Muscle of leg (tissue), 16 donors: ENCODE measurements at places on chromosomes 1 and 21.

DNA sequence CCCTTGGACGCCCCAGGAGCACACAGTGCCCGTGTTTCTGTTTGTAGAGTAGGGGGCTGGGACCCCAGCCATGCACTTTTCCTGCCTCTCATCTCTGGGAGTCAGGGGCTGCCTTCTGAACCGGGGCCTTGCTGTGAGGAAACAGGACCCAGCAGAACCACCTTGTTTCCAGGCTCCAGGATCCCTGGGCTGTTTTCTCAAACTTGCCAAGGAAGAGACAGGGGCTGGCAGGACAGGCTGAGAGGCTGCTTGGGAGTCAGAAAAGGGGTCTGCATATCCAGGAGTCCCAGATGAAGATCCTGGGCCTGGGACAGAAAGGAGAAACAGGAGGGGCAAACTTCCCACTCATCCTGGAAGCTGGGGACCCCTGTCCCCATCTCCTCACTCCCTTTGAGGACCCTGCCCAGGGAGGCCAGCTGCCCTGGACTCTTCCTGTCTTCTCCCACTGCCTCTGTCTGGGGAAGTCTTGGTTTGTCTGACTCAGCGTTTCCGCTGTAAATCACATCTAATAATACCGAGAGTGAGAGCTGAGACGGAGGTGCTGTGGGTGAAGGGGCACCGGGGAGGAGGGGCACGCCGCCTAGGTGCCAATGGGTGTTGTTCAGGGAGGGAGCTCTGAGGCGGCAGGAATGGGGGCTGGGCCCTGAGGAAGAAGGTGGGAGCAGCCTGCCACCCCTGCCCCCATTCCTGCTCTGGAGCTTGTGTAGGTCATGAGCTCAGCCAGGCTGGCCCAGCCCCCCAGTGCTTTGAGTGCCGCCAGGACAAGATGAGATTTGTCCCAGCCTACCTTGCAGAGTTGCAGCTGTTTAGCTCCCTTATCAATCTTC is 16.7 kb downstream of the POU3F1 start:
- DNase-seq = peak; percentile 82

DNA sequence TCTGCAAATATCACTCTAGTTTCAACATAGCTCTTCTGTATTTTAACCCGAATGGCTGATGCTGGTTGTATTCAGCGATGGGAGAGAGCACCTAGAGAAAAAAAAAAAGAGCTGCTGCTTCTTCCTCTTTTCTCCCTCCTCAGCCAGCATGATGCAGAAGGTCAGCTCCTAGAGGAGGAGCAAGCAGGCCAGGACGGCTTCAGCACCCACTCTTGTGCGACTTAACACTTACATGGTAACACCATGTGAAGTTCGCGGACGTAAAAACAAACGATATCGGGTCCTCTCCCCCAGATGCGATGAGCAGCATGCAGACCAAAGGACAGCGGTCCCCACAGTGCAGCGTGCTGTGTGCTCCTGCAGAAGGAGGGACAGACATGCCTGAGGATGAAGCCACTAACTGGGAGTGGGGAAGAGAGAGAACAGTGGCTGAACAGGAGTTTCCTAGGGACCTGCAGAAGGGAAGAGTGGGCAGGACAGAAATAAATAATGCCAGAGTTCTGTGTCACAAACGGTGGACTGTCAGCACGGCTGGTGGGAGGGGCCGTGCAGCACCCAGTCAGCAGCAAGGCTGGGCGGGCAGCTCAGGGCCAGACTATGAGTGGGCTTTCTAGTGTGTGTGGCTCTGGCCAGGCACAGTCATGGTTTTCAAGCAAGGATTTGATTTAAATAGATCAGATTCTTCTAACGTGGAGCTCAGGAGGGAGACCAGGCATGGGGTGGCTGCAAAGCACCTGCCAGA is 11.4 kb upstream of the B3GALT5 start:
- no peak for DNase-seq

- no peak for DNase-seq
Measured at GRCh38 chr1:2050793-2051682, 827 bp downstream of the PRKCZ start.

- no peak for DNase-seq
Measured at GRCh38 chr1:93114391-93114790, 35.3 kb downstream of the MTF2 start.

DNA sequence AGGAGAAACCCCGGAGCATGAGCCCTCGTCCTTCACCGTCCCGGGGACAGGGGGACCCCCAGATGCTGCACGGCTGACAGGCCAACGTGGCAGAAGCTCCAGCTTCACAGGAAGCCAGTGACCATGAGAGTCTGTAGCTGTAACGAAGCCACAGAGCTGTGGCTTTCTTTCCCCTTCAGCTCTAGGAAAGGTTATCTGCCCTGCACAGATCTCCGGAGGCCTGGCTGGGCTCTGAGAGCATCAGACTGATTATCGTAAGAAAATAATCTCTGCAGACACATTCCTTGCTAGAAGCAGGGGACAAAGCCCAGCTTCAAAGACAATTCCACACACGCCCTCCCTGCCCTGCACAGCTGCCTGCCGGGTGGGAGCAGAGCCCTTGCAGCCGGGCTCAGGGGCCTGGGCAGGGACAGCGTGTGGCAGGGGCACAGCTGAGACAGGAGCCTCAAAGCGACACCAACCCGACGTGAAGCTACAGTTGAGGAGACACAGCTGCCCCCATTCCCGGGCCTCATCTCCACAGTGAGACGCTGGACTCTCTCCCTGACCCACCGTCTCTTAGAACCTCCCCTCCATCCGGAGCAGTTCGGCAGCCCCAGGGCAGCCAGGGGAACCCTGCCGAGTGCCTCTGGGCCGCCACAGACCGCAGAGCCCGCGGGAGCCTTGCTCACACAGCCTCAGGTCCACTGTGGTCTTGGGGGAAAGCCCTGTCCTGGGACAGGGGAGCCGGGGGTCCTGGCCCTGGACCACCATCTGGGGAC is 30.6 kb downstream of the POFUT2 start:
- no peak for DNase-seq

DNA sequence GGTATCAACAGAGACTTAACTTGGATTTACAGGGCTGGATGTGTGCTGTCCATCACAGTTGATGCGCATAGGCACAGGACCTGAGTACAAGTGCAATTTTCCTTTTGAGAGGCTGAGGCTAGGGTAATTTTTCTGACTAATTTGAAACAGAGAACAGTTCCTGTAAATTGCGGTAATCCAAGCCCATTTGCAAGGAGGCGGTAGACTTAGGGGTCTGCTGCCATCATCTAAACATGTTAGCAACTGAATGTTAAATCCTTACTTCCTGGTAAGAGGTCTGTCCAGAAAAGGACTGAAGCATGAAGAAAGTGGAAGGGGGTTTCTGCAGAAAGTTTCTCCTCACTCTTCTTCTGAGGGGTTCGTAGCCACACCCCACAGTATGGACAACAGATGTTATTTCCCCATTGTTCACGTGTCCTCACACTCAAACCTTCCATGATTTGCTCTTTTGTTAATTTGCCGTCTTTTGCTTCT is 23.7 kb upstream of the C1orf198 start:
- DNase-seq = peak; percentile 33

DNA sequence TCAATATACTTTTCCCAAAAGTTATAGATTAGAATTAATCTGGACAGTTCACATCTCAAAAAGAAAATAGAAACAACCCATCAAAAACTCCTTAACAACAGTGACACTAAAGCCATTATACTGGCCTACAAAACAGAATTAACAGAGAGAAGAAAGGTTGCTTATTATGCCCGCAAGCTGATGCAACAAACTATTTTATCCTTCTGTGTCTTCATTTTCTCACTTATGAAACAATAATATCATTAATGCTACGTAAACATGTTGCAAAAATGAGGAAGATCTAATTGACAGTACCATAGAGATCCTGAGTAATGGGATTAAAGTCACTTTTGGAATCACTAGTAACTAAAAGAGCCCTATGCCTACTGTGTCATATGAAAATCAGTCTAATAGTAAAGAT is 32.6 kb downstream of the LPGAT1 start:
- no peak for DNase-seq

GRCh38 chr1:158146739-158147138 is 34.0 kb upstream of the CD1D start:
- DNase-seq = no peak

DNA sequence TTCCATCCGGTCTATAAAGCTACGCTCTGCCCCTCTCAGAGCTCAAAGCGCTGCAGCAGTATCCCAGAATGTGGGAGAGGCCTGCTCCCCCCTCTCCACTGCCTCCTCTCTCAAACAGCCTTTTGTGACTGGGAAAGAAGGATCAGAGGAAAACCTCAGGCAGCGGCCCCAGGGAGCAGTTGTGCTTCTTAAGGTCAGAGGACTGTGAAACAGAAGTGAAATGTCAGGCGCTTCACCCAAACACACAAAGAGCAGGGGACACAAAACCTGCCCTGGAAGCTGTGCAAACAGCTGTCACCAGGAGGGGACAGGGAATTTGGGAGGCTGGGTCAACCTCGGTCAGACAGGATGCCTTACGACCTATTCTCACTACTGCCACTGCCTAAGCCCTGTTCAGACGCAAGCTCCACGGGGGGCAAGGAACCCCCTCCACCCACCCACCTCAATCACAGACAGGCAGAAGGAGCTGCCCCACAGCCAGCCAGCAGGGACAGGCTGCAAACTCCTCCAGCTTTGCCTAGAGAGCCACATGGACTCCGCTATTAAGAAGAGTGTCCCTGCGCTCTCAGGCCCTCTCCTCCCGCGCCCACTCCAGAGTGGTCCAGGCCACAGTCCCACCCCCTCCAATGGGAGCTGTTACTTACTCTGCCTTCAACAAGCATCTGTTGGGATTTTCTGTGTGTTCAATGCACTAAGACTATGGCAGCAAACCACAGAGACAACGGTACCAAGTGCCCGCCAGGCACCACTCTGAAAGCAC is 14.6 kb downstream of the SSBP3 start:
- no peak for DNase-seq

DNA sequence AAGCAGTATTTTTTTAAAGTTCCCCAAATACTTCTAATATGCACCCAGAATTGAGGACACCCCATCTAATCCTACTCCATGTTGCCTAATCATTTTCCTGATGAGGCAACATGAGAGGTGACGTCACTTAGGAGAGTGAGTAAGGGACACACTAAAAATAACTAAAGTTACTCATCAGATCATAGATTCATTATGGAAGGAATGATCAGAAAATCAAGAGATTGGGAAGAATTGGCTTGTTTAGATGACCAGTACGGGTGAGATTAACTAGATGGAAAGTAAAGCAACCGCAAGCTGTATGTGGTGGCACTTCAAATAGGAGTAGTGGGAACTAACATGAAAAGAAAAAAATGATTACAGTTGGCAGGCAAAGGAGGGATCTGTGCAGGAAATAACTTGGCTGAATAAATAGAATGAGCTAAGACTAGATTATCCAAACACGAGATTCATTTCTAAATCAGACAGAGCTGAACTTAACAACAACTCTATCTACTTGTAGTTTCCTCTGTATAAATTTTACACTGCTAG is 61.4 kb upstream of the CXADR start:
- peak; percentile 46 for DNase-seq

- DNase-seq = no peak
Measured at GRCh38 chr1:156483397-156483796, 17.2 kb downstream of the MEF2D start.

DNA sequence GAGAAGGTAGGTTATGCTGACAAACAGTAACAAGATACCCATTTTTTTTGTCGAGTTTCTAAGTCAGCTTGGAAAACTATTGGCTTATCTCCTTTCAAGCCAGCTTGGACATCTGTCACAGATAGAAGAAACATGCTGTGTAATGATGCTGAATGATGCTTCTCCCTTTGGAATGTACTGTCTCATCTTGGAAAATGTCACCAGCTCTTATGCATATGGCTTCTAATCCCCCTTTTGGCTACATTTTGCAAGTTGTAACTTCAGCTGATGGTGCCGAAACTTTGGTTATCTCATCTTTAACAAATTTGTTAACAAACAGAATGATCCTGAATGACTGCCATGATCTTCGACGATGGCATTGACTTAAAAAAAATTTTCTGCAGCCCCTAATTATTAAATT is 68.8 kb upstream of the ST6GALNAC3 start:
- peak; percentile 44 for DNase-seq

- DNase-seq = no peak
Measured at GRCh38 chr1:226489718-226490425, 58.7 kb upstream of the STUM start.

- DNase-seq = peak; percentile 90
Measured at GRCh38 chr1:167687919-167688519, 33.8 kb upstream of the MPZL1 start.

- no peak for DNase-seq
Measured at GRCh38 chr1:3183411-3183810, 114.4 kb downstream of the PRDM16 start.

DNA sequence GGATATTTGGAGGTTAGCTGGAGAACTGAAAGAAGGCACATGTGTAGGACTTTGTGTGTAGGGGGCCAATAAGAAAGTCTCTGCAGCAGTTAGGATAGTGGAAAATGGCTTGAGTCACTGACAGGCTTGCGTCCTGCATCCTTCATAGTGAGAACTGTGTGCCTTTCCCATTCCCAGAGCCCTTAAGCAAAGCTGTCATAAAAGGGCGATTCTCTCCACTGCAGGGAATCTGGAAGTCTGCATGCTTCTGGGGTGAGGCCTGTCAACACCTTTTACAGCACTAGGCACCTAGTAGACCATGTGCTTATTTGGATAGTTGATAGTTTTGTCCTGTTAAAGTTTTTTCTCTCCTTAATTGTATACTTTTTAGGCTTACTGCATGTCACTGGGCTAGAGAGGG is 39.4 kb upstream of the MACF1 start:
- DNase-seq = no peak

- DNase-seq = no peak
Measured at GRCh38 chr1:113657126-113657525, 102.2 kb downstream of the PHTF1 start.

DNA sequence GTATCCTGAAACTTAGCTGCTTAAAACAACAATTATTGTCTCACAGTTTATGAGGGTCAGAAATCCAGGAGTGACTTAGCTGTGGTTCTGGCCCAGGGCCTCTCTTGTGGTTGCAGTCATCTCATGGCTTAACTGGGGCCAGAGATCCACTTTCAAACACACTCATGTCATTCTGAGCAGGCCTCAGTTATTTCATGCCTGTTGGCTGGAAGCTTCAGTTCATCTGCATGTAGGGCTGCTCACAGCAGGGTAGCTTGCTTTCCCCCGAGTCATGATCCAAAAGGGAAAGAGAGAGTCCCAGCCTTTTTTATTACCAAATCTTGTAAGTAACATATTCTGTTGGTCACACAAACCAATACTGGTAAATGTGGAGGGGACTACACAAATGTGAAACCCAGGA is 96.6 kb upstream of the B3GALT2 start:
- DNase-seq = no peak
